Forelimb muscle (tissue), 1 donor: ENCODE measurements at places on chromosomes 4 and X.
A peak's percentile ranks its signal among the peaks of the same experiment; 100 is the strongest.

- DNase-seq: no peak
Observed at GRCh38 chr4:673349-674091, 556 bp downstream of the ATP5ME start.

- DNase-seq: no peak
Observed at GRCh38 chr4:108205859-108206258, 37.1 kb upstream of the LEF1 start.

GRCh38 chr4:89100853-89101252 is 10.5 kb upstream of the TIGD2 start:
- no peak for DNase-seq

DNA sequence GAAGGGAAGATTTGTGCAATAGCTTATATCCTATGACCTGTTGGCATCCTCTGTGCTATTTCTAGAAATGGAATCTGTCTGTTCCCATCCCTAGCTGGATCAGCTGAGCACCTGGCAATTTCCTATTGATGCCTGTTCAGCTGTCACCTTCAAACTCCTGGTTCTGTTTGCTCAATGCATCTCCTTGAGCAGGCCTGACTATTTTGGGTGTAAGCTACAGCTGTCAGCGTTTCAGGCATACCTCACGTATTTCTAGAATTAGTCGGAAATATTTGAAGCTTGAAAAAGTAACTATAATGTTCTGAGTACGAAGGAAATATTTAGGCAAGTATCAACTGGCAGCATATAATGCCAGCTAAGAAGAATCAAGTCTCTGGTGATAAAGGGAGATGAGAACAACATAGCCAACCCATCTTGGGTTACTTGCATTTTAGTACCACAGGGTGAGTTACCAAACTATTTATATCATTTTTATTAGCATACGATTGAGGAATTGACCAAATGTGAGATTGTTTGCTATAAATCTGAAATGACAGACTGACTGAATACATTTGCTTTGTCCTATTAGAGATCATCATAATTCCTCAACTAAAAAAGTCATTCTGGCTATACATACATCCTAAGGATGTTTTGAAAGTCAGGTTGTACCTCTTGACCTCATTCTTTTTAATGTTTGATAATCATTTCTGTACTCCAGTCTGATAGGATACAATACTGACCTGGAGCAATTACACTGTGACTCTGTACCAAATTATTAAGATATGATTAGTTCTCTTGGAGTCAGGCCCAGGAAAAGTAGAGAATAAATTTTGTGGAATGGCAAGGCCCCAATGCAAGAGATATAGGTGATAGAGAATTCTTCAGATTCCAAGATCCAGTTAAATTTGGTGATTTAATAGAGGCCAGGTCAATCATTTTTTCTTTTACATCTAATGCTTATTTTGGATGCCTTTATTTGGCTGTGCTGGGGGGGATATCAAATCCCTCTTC is 36.4 kb upstream of the PLAC1 start:
- DNase-seq: no peak

DNA sequence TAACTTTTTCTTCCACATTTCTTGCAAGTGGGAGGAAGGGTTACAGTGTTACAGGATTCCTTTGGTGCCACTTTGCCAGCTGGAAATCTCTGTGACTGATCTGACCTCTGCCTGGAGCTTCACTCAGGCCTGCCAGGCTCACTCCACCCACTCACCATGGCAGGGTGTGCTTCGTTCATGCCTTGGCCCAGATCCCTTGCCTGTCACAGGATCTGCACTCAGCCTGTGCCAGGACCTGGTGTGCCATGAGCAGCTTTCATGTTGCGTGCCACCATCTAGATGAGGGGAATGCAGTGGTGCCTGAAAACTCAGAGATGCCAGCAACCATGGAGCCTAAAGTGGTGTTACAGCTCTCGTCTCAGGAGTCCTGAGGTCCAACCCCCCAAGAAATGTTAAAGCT is 2596.4 kb downstream of the PCDH7 start:
- no peak for DNase-seq

GRCh38 chr4:7335344-7336066 is 99.2 kb downstream of the PSAPL1 start:
- DNase-seq: no peak

- DNase-seq: no peak
Observed at GRCh38 chr4:39649639-39650265, 11.1 kb upstream of the SMIM14 start.

- no peak for DNase-seq
Observed at GRCh38 chr4:80069837-80070731, 2.9 kb downstream of the ANTXR2 start.

DNA sequence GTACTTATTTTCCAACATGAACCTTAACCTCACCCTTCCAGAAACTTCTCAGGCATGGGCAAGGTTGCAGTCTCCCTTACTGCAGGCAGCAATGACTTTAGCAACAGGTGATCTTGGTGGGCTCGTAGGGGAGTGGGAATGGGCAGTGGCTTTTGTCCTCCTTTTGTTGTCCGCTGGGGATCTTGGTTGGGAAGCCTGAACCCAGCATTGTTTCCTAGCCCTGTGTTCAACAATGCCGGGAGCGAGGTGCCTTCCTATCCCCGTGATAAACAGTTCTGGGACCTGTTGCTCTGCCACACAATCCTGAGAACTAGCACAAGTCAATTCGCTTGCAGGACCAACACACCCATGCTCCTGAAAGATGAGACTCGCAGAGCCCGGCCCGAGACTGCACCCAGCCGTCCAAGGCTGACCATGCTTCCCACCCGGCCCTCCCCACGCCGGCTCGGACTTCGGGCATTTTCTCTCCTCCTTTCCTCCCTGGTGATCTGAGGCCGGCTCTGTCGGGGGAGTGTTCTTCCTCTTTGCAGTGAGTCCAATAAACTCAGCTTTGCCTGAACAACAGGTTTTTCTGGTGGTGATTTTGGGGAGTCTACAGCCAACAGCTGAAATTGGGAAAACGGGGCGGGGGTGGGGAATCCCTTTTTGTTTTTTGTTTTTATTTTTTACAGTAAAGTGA is 20.2 kb downstream of the IRAK1 start:
- DNase-seq: no peak

GRCh38 chrX:110442635-110443034 is 84.0 kb downstream of the RTL9 start:
- DNase-seq: no peak

- DNase-seq: no peak
Observed at GRCh38 chrX:102042372-102043325, 82.8 kb upstream of the TCEAL2 start.

DNA sequence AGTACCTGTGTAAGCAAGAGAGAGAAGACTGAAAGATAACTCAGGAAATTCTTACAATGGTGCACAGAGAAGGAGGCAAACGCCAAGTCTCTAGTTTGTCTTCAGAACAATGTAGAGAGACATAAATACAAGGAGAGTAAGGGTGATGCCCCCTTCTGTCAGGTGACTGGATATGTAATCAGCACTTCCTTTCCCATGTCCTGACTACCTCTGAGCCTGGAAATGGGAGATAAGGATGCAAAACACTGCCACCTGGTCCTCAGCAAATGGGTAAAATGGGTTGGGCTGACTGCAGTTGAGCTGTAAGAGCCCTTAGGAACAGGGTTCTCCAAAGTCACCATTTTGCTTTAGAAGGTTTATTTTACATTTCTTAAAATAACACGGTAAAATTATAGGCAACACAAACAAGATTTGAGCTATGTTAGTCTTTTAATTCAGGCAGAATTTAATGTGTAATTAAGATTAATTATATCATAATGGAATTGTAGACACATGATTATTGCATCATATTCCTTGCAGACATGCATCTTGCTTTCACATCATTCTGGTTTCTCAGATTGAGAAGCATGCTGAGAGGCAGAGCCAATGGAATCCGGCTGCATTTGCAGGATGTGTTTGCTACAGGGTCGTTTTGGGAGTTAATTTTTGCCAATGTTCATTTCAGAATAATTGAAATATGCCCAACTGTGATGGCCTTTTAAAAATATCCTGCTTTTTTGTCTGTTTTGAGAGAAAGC is 37.2 kb upstream of the ARX start:
- no peak for DNase-seq

GRCh38 chr4:45663003-45663402 is 460.9 kb downstream of the GABRG1 start:
- DNase-seq: peak; percentile 32

- no peak for DNase-seq
Observed at GRCh38 chrX:39168609-39169008, 367.4 kb downstream of the MID1IP1 start.

DNA sequence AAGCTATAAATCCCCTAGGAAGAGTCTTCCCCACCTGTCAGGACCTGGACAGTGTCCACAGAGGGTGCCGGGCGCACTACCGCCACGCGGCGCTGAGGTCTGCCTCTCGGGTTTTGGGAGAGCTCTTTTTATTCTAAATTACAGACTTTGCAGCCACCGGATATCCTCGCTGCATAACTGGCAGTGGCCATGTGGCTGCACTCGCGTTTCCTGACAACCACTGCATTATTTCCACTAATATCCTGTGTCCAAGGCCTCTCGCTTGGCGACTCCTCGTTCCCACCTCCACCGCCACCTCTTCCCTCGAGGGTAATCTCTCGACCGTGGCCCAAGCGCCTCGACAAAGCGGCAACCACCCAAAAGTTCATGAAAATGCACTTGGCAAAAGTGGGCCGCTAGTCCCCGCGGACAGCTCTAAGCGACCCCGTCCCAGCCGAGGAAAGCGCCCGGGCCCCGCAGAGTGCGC is 512 bp upstream of the TMEM131L start:
- no peak for DNase-seq

- DNase-seq: no peak
Observed at GRCh38 chr4:146245246-146245645, 30.9 kb downstream of the REELD1 start.

- no peak for DNase-seq
Observed at GRCh38 chr4:163988865-163989264, 494.4 kb downstream of the TMA16 start.

DNA sequence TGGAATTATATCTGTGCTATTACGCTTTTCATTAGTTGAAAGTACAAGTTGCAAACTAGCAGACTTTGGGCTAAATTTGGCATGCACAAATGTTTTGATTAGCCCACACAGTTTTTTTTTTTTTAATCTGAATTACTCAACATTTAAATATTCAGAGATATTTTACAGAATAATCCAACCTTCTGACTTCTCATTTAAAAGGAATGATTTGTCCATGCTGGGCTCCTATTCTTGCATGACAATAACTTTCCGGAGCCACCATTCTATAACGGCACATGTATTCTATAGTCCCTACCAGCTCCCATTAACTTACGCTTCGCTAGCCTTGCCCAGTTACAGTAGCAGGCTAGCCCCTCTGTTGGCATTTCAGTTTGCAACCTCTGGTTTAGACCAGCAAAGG is 219.3 kb upstream of the FTHL17 start:
- DNase-seq: no peak

DNA sequence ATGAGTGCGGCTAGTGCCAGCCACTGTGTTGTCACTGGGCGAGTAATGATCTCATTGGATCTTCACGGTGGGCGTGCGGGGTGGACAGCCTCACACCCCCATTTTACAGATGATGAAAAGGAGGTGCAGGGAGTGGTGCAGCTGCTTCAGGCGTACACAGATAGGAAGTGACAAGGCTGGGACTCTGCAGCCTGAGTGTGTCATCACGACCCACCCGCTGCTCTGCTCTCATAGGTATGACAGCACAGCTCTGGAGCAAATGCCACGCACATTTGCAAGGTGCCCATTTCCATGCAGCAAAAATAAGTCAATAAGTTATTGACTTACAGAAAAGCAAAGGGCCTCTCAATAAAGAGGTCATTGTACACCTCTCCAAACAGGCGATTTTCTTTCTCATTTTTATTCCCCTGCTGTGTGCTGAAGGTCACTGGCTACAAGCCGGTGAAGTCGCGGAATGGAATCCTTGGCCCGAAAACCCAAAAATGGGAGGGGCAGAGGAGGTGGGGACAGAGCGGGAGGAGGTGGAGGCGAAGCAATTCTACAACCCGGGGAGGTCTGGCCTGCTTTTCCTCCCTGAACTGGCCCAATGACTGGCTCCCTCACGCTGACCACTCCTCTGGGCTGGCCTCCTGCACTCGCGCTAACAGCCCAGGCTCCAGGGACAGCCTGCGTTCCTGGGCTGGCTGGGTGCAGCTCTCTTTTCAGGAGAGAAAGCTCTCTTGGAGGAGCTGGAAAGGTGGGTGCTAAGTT is at the start of gene SOD3:
Gene SOD3 (plus strand): TSS at position 658 of the 750 bp plus-strand sequence. CDS start 3,949 bp downstream, outside the sequence.
- DNase-seq: peak; percentile 81

DNA sequence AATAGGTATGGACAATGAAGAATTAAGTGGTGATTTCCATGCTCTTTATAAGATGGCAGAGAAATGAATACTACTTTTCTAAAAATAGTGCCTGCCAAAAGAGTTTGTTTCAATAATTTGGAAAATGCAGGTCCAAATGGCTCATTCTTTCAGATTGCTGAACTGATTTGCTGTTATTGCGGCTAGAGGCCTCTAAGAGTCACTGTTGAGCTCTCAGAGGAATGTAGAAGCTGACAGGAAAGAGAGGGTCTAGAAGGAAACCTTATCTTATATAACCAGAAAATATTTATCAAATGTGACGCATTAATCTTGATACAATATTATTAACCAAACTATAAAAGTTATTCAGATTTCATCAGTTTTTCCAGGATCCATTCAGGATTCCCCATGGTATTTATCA is 65.7 kb upstream of the PAGE1 start:
- no peak for DNase-seq

DNA sequence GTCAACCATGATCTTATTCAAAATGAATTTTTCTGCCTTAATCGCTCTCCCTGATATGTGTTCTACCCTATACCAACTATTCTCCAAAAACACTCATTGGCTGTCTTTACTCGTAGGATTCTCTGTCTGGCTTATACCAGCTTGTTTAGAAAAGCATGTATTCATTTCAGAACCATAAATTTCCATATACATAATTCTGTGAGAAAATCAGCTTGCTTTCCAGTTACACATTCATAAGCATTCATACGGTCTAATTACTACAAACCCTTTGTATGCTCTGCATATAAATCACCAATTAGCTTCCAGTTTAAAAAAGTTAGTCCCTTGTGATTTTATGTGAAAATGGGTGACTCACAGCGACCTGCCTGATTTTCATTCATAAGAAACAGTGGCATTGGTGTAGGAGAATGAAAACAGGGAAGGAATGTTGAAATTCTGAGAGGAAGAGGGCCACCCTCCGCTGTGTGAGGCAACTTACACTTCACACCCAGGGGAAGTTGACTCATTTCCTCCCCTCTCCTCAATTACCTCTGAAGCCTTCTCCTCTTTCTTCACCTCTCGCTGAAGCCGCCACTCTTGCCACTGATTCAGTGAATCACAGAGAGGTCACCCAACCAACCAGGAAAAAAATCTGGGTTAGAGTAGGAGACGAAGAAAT is 63.3 kb downstream of the MEPE start:
- DNase-seq: no peak

- no peak for DNase-seq
Observed at GRCh38 chr4:177401658-177402273, 40.5 kb downstream of the AGA start.

- no peak for DNase-seq
Observed at GRCh38 chr4:86890790-86891189, 1.4 kb downstream of the C4orf36 start.

DNA sequence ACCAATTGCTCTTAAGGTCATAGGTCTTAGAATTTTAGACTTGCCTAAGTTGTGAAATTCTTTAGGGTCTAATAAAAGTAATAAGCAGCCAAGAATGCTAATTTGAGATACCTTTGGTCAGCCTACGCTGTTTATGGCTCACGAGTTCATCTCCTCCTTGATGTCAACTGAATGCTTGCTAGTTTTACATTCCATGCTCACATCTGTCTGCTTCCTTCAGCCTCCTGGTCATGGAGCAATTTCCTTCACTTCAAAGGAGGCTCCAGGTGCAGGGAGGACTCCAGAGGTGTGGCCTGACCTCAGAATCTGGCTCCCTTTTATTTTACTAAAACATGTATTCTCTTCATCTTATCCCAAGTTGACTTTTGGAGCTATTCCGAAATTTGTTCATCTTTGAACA is 23.3 kb upstream of the LNX1 start:
- DNase-seq: no peak
